Retinal pigment epithelial cell (primary cell): ENCODE measurements at places on chromosomes 4 and X.

DNA sequence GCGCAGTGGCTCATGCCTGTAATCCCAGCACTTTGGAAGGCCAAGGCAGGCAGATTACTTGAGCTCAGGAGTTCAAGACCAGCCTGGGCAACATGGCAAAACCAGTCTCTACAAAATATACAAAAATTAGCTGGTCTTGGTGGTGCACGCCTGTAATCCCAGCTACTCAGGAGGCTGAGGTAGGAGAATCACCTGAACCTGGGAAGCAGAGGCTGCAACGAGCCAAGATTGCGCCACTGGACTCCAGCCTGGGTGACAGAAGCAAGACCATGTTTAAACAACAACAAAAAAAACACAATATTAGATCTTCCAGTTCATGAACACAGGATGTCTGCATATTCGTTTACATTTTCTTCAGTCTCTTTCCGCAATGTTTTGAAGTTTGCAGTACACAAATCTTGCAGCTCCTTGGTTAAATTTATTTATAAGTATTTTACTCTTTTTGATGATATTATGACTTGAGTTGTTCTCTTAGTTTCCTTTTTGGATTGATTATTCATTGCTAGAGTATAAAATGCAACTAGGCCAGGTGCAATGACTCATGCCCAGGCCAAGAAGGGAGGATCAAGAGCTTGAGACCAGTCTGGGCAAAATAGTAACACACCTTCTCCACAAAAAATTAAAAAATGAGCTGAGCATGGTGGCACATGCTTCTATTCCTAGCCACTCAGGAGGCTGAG is 30.4 kb upstream of the ABCG2 start:
- DNase-seq: no peak

- no peak for DNase-seq
These were observed 230.0 kb downstream of the SPANXN3 start for GRCh38 chrX:143287236-143287635.

- no peak for DNase-seq
These were observed 230.9 kb upstream of the SFRP2 start for GRCh38 chr4:154019811-154020210.

DNA sequence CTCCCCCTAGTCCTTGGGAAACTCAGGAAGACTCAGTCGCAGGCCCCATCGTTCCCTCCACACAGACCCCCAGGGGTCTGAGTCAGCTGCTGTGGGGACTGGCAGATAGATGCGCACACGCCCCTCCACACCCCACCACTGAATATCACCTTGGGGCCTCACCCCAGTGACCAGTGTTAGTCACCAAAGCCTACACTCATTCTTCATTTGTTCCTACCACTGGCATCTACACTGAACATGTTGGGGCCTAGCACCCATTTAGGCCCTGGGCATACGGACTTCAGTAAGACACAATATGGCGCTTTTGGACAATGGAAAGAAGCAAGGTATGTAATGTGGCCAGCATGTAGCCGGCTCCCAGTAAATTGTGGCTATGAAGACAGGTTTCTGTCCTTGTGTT is 154.1 kb upstream of the PJA1 start:
- no peak for DNase-seq

- no peak for DNase-seq
These were observed 260.6 kb downstream of the NKX6-1 start for GRCh38 chr4:84238247-84239090.

- no peak for DNase-seq
These were observed 40.5 kb upstream of the HSD17B10 start for GRCh38 chrX:53474707-53475106.

DNA sequence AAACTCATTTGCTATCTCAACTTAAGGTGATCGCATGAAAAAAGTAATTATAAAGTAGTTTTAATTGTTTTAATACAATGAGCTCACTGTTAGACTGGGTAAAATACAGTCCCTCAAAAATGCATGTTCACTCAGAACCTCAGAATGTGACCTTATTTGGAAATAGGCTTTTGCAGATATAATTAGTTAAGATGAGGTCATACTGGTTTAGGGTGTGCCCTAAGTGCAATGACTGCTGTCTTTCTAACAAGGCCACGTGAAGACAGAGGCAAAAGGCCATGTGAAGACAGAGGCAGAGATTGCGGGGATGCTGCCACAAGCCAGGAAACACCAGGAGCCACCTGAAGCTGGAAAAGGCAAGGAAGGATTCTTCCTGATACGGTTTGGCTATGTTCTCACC is 262.1 kb downstream of the NKX6-1 start:
- no peak for DNase-seq

DNA sequence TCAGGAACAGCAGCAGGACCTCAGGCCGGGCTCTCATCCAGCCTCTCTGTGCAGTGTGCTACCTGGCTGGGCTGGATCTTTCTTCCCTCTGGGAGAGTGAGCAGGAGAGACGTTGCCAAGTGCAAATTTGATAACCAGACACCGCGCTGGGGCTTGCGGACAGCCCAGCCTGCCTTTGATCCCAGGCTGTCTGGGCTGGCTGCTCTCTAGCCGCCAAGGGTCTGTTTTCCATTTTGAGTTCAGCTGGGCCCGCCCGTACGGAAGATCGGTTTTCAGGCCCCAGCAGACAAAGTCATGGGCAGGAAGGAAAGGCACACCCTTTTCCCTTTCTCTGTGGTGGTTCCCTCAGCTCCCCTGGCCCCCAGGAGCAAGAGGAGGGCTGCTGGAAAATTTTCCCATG is 90.2 kb downstream of the CPZ start:
- DNase-seq: no peak

GRCh38 chrX:154981116-154981411 is 41.5 kb downstream of the F8 start:
- no peak for DNase-seq

GRCh38 chr4:89245459-89245858 is 62.1 kb downstream of the GPRIN3 start:
- no peak for DNase-seq

- DNase-seq: no peak
These were observed 225.5 kb downstream of the ZNF674 start for GRCh38 chrX:46319750-46320149.

DNA sequence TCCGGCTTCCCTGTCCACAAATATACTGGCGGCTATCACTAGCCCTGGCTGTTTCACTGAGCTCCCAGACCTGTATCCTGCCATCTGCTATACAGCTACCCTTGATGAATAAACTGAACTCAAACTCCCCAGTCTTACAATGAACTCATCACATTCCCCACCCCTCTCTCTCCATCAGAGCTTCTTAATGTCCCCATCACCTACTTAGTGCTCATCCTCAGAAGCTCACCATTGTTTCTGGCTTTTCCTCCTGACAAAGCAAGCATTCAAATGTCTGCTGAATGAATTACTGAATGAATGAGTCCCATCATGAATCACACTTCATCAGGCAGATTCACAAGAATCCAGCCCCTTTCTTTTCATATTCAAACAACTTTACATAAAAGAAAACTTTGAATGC is 5.7 kb upstream of the DGAT2L6 start:
- no peak for DNase-seq
